Left renal cortex interstitium (tissue), 4 donors: ENCODE measurements at places on chromosomes 7 and 10.

- DNase-seq, result no peak
Observed at GRCh38 chr10:85849315-85849714, 517.3 kb downstream of the GRID1 start.

DNA sequence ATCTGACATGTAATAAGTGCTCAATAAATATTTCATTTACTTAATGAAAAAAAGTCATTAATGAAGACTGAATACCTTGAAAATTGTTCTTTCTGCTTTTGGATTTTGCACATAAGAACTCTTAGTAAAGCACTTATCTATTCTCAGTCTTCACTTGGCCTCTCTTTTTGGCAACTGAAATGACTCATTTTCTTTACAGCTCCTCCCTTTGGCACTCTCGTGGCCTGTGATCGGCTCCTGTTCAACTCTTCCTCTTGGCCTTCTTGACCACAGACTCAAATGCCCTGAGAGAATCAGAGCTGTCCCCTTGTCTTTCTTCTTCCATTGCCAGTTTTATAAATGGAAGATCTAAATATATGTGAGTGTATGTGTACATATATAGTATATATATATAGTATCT, 54.2 kb downstream of the FOXP2 start:
- no peak for DNase-seq

GRCh38 chr7:101390901-101391301, 28.2 kb downstream of the COL26A1 start:
- no peak for DNase-seq

DNA sequence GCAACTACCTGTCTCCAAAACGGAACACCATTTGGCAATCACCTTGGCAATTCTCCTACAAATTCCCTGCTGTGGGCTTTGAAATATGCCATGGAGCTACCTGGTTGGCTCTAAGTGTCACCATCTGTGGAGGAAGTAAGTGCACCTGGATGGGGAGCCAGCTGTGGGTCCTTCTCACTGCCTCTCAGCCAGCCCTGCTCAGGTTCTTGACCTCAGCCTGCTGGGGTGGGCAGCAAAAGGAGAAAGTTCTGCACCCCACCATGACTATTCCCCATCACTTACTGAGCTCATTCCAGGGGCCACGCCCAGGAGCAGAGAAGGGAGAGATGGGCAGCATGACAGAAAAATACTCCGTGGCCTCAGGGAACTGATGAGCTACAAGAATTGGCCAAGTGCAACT, 158.7 kb downstream of the TNS3 start:
- DNase-seq, result no peak

- DNase-seq, result no peak
Observed at GRCh38 chr10:102656791-102657371, 12.6 kb downstream of the TRIM8 start.

DNA sequence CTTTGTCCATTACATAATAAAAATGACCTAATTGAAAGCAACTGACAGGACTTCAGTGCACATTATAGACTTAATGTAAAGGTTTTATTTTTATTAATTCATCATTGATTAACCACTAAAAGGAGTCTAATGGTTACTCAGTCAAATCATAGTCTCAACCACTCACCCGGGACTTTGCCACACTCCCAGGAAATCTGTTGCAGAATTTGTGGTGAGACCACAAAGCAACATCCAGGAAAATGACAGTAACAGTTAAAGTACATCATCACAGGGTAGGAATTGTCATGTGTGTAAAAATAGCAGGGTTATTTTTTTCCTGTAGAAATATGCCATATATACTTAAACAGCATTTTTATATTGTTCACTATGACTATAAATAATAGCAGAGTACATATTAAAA, 6.3 kb upstream of the HGF start:
- DNase-seq, result no peak

- DNase-seq, result no peak
Observed at GRCh38 chr7:24889611-24890010, 90.4 kb downstream of the OSBPL3 start.

- no peak for DNase-seq
Observed at GRCh38 chr10:35456153-35456720, 119.9 kb downstream of the CCNY start.

- no peak for DNase-seq
Observed at GRCh38 chr7:117908031-117908795, 35.0 kb upstream of the CTTNBP2 start.

GRCh38 chr10:10685566-10685965, 332.1 kb upstream of the CELF2 start:
- DNase-seq, result no peak

GRCh38 chr7:11707606-11708193, 124.3 kb downstream of the THSD7A start:
- no peak for DNase-seq

DNA sequence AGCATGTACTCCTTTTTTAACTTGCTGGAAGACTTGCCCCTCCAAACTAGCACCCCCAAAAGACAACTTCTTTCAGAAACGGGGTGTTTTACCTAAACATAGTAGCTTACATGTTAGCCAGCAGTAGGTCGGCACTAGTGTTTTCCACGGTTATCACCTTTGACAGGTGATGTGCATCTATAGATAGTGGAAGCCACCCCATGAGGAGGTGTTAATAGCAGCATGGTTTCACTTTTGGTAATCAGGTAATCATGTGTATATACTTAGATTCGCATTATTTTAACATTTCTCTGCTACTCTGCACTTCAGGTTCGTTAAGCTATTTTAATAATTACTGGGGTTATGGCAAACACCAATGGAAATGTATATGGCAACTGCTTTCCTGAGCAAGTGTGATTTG, 17.6 kb downstream of the SRI start:
- DNase-seq, result no peak

- no peak for DNase-seq
Observed at GRCh38 chr10:10796774-10797415, 220.8 kb upstream of the CELF2 start.

- DNase-seq, result no peak
Observed at GRCh38 chr7:67890316-67890715, 893.7 kb downstream of the TYW1 start.

- DNase-seq, result no peak
Observed at GRCh38 chr7:42167206-42167605, 69.8 kb downstream of the GLI3 start.

GRCh38 chr7:127865466-127865865, 165.8 kb downstream of the LRRC4 start:
- no peak for DNase-seq

DNA sequence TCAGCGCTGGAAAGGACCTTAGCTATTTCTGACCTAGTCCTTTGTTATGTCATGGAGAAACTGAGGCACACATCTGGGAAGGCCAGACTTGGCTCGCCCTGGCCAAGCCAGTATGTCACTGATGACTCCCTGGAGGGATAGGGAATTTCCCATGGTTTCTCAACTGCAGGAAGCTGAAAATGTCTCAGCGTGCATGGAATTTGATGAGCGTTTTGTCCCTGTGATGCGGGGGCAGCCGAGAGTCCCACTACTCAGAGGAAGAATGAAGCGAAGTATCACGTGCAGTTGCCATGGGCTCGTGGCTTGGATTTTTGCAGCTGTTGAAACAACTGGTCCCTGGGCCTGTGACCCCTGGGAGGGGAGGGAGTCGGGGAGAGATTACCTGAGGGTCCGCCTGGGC, 44.8 kb downstream of the CLIP2 start:
- DNase-seq, result no peak

GRCh38 chr7:137873524-137873923, 26.8 kb upstream of the DGKI start:
- no peak for DNase-seq

DNA sequence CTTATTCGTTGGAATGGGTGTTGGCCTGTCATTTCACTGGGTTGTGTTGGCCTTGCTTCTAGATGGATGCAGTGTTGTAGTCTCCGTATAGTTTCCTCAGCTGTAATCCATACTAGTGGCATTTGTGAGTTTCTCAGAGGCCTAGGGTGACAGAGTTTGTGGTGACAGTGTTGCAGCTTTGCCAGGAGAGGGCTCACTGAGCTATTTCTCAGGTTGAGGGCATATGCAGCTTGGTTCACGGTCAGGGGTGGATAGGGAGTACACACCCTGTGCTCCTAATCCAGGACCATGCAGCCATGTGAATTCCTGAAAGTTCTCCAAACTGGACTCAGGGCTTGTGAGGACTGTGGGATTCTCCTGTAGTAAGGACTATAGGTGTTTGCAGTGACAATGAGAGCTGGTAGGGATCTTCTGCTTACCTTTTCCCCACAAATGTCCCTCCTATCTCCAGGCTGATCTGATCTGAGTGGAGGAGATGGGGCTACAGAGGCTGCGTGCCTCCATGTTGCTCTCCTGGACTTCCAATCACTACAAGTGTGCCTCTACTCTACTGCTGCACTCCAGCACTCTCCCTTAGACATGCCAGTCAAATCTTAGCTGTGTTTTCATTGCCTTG, 229.0 kb downstream of the STK31 start:
- DNase-seq, result no peak

GRCh38 chr7:104650991-104651640, 322.7 kb downstream of the LHFPL3 start:
- no peak for DNase-seq

GRCh38 chr7:135978624-135979023, 1.5 kb upstream of the MTPN start:
- peak; percentile 34 for DNase-seq

GRCh38 chr10:71366690-71367089, 30.0 kb upstream of the CDH23 start:
- no peak for DNase-seq

DNA sequence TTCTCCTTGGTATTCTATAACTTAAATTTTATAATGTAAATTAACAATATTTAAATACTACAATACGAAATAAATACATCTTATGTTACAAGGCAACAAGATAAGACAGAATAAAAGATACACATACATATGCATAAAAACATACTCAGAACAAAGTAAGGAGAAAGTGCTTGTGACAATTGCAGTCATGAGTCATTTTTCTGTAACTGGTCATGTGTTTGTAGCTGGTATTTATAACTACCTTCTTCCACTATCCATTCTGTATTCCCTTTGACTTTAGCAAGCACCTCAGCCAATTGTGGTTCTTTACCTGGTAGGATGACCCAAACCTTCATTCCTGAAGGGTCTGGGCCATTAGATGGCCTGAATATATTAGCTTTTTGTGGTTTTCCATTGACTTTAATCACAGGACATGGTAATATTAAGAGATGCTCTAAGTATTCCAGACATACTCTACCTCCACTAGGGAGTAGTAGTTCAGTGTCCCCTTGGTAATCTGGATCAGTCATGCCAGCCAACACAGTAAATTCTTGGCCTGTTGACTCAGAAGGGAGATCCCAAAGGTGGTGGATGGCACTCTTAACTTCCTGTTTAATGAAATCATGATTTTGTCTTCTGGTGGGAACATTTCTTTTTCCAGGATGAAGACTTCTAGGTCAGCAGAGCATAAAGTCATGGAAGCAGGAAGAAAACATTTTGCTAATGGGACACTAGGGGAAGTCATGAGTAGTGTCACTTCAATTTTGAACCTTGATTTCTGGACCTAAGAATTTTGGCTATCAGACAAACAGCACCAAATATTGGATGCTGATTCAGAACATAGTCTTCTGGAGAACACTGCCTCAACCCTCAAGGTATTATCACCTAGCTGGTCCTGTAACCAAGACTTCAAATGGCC, 733.7 kb upstream of the IGFBP3 start:
- DNase-seq, result no peak

DNA sequence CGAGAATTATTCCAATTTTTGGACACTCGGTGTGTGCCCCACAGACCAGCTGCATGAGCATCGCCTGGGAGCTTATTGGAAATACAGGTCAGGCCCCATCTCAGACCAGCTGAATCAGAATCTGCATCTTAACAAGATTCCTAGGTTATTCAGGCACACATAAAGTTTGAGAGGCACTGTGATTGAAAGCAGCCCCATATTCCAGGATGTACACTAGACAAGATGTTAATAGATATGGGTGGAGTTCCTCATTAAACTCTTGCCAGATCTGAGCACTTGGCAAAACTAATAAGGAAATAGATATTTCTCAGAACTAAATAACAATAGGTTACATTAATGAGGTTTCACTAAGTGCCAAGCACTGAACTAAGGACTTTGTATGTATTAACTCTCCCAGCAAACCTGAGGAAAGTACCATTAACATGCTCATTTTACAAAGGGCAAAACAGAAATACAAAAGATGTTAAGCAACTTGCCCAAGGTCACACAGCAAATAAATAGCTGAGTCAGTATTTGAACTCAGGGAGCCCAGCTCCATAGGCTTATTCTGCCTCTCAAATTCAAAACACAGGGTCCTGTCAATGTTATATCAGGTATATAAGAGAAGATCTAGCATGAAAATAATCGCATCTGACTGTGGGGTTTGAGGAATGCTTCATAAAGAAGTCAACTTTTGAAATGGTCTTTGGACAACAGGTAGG, 29.9 kb downstream of the PPP1R3C start:
- DNase-seq, result no peak

- no peak for DNase-seq
Observed at GRCh38 chr7:142194201-142194600, 63.7 kb downstream of the PRSS58 start.

DNA sequence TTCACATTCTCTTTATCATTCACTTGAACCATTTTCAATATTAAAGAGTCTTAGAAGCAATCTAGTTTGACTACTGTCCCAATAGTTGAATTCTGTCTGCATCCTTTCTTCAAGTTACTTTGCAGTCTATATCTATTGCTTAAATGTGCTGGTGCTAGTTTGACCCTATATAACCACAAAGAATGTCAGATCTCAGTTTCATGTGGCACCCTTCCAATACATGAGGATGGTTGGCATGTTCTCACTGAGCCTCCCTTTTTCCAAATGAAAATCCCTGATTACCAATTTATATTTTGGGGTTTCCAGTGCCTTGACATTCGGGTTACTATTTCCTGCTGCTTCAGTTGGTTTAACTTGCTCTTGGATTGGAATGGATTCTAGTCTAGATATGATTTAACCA, 292.7 kb downstream of the EXOC4 start:
- DNase-seq, result no peak

- DNase-seq, result no peak
Observed at GRCh38 chr10:71773221-71773971, at the start of gene VSIR. VSIR (minus strand) TSS chr10:71773520; CDS start chr10:71773439, 81 bp downstream.

DNA sequence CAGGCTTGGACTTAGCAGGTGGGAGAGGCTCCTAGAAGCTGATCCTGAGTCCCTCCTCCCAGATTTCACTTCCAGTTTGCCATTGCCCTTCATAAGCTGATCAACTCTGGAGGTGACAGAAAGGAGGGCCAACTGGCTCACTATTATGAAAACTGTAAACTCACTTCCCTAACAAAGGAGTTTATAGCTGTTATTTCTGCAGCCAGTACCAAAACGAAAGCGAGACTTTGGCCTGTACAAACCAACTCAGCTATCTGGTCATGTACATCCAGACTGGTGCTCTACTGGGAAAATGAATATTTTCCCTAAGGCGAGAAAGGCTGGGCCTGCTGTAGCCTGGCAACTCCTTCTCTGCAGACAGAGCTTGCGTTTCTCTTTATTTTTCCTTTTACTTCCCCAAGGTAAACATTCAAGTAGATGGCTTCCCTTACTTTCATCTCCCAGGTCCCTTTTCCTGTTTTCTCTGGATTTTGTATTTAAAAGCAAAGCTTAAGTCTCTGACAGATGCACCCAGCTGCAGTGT, 54.7 kb downstream of the GALNT17 start:
- DNase-seq, result no peak

DNA sequence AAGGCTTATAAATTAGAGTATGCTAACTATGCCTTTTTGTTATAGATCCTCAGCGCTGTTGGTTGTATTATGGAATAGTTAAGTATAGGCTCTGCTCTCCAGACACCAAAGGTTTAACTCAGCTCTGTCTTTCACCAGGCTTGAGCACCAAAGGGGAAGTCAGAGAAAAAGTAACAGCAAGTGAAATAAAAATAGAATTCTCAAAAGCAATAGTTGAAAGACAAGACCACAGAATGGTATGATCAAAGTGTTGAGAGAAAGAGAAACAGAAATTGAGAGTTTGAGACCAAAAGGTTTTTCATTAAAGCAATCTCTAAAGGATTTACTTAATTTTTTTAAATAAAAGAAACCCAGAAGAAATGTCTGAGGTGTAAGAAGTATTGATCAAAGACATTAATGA, 529.8 kb upstream of the C7orf33 start:
- no peak for DNase-seq
